MG63 (cell line): ENCODE measurements at places on chromosomes 16 and 17. TPM values are rescaled to one million over a fixed set of nuclear protein-coding genes. Genes with fewer than 3 reads are reported as not detected.

The GSDMA gene
- not detected in 2 replicates for total RNA-seq

The HEATR9 gene
- total RNA-seq = not detected in 2 replicates

The NUTF2 gene
- total RNA-seq = 55.9 and 178 TPM in 2 replicates

- no peak for DNase-seq
Measured at GRCh38 chr16:55651841-55652824, 3.7 kb upstream of the SLC6A2 start.

The OTOP2 gene
- not detected in 2 replicates for total RNA-seq

The TBC1D3 gene
- total RNA-seq = not detected in 2 replicates

DNA sequence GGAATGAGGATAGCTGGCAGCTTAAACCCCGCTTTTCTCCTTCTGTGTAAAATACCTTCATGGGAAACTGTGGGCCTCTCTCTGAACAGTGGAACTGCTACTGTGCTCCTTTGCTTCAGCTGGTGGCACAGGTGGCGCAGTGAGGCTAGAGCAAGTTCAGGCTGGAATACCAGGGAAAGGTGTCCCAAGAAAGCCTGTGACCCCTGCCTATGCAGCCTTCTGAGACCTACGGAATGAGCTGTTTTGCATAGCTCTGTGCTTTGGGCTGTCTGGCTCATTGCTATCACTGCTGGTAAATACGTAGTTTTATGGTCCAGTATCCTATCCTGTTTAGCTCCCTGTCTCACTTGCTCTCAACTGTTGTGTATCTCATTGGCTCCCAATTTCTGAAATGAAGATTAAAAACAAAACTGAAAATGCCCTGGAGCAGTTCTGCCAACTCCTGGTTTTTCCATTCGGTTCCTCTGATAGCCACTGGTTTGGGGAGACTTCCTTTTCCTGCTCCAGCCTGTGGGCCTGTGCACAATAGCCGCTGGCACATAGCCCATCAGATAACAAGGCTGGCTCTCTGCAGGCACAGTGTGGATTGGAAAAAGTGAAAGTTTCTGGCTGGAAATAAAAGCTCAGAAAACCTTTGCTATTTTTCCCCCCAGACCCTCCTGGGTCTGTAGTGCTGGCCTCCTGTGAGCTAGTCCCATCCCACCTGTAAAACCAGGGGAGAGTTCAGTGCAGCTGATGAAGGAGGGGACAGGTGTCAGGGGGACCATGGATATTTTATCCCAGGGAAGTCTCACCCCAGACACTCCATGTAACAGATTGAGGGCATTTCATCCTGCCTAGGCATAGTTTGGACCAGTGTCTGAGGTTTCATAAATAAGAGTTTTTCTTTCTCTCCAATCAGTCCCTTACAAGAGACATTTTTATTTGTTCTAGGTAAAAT is 24.0 kb downstream of the LIMD2 start:
- DNase-seq = peak; percentile 87

DNA sequence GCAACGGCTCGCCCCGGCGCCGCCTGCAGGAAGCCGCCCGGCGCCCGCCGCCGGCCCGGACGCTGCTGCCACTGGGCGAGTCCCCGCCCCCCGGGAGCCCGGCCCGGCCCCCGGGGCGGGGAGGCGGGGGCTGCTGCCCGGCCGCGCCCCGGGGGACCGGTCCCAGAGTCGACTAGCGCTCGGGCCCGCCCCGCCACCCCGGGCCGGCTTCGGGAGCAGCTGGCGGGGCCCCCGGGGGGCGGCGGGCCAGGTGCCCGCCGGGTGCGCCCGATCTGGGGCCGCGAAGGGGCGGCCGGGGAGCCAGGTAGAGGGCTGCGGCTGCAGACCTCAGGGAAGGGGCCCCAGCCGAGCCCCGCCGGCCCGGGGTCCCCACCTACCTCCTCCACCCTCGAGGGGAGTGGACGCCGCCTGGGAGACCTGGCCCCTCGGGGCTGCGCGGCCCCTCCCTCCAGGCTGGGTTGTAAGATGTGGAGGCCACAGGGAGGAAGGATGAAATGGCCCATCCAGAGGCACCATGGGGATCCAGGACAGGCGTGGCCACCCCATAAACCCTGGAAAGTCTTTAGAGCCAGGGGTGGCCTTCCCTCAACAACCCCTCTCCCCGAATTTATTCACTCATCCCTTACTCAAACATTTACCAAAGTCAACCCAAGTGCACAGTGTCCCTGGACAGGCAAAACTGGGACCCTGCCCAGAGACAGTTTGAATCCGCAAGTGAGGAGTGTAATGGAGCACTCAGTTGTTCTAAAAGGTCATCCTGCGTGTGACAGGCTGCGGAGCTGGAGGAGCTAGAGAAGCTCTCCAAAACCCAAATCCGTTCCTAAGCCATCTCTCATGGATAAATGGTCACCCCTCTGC is at the start of gene CDYL2:
Gene CDYL2, minus strand, starts transcription at position 73 of the 858 bp plus-strand sequence. CDS start 425 bp downstream, outside the sequence.
- peak; percentile 3 for DNase-seq

The LGALS9B gene
- total RNA-seq = not detected in 2 replicates

DNA sequence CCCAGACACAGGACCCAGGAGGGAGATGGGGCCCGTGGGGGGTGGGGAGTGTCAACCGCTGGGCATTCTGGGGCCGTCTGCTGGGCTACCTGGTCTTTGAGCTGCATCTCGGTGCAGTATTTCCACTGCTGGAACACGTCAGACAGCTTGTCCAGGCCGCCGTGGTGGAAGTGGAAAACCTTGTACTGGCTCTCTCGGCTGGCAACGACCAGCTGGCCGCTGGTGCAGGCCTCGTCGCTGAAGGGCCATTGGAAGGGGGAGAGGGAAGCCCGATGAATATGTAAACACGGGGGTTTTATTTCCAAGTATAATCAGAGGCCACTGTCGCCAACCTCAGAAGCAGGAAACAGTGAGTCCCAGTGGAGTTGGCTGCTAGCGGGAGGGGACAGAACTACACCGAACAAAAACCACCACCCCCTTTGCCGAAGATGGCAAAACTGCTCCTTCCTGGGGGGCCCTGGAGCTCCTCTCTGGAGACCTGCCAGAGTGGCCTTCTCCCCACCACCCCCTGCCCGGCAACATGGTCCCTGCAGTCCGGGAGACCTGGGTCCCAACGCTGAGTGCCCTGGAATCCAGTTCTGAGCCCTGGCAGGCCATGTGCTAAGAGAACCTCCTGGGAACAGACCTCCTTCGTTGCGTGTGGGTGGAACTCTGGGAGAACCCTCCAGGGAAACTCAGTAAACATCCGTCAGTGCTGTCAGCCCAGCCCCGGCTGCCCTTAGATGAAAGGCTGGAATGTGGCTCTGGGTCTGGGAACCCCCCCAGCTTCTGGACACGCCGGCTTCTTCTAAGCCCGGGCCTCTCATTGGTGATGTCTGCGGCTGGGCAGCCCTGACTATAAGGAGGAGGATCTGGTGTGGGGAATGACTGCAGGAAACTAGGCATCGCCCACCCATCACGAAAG is 84.1 kb downstream of the TBC1D16 start:
- DNase-seq = no peak

GRCh38 chr17:77392376-77393273 is 251.9 kb downstream of the SEC14L1 start:
- peak; percentile 92 for DNase-seq

The PRSS53 gene
- 1.7 and 1.9 TPM in 2 replicates for total RNA-seq

GRCh38 chr17:68035131-68035522 is 408 bp upstream of the KPNA2 start:
- DNase-seq = peak; percentile 98

GRCh38 chr17:73068322-73069153 is 23.9 kb downstream of the SLC39A11 start:
- peak; percentile 83 for DNase-seq

The KRTAP4-5 gene
- total RNA-seq = not detected in 2 replicates

GRCh38 chr17:8063761-8064534 is 23.6 kb downstream of the ALOX12B start:
- DNase-seq = no peak

- DNase-seq = no peak
Measured at GRCh38 chr17:77266891-77267341, 126.1 kb downstream of the SEC14L1 start.

DNA sequence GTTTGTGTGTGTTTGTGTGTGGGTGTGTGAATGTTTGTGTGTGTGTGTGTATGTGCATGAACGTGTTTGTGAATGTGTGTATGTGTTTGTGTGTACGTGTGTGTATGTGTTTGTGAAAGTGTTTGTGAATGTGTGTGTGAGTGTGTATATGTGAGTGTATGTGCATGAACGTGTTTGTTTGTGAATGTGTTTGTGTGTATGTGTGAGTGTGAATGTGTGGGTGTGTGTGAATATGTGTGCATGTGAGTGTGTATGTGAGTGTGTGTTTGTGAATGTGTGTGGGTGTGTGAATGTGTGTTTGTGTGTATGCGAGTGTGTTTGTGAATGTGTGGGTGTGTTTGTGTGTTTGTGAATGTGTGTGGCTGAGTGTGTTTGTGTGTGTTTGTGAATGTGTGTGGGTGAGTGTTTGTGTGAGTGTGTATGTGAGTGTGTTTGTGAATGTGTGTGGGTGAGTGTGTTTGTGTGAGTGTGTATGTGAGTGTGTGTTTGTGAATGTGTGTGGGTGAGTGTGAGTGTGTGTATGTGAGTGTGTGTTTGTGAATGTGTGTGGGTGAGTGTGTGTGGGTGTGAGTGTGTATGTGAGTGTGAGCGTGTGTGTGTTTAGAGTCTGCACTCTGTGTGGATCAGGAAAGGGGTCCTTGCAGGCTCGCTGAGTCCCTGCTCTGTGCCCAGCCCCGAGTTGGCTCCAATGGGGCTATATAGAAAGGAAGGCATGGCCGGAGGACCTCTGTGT is 890 bp upstream of the CD300A start:
- DNase-seq = no peak

DNA sequence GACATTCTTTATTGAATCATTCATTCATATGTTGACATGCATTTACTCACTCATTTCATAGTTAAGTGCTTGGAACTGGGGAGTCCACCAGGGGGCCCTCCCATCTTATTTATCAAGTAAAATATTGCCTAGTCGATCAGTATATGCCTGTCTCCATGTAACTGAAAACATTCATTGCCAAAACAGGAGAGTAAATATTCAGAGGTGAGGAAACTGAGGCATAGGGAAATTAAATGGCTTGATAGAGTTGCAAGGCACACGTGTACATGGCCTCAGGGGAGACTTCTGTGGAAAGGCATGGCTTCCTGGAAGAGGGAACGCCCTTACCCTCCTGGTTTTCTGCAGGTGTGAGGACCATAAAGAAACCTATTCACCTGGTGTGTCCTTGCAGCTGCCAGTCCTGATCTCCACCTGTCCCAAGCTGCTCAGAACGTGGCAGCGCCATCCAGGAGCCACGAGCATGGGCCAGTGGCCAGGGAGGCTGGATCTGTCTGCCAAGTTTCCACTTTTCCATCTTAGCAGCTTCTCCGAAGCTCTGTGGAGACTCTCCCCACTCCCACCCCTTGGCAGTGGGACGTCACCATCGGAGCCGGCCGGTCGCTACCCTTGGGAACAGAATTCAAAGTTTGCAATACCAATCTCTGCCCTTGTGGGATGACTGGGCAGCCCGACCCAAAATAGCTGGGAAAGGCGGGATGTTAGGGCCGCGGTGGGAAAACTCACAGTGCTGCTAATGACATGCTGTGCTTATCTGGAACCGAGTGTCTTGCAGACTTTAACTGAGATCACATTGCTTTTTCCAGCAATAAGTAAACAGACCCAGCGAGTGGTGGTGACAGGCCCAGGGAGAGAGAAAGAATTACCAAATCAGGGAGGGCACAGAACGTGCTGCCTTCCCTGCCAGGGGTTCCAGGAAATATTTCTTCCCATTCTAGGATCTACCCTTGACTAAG is 4.1 kb upstream of the C1QTNF1 start:
- DNase-seq = peak; percentile 62

The RNF222 gene
- total RNA-seq = not detected in 2 replicates

DNA sequence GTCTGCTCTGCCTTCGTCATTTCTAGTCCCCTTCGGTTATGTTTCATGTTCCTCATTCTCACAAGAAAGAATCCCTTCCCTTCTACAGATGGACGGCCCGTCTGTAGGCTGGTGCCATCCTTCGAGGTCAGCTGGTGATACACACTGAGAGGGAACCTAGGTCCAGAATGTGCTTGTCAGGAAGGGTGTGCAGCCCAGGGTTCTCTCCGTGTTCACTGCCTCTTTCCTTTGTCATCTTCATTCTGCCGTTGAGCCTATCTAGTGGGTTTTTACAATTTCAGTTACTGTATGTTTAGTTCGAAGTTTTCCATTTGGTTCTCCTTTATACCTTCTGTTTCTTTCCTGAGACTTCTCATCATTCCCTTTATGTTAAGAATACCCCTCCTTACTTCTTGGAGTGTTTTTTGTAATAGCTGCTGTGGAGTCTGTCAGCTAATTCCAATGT is 18.9 kb downstream of the KIAA0513 start:
- DNase-seq = no peak

- no peak for DNase-seq
Measured at GRCh38 chr17:45380991-45381390, 51.7 kb downstream of the ARHGAP27 start.

The SLC16A13 gene
- total RNA-seq = 0.96 and 1.1 TPM in 2 replicates

DNA sequence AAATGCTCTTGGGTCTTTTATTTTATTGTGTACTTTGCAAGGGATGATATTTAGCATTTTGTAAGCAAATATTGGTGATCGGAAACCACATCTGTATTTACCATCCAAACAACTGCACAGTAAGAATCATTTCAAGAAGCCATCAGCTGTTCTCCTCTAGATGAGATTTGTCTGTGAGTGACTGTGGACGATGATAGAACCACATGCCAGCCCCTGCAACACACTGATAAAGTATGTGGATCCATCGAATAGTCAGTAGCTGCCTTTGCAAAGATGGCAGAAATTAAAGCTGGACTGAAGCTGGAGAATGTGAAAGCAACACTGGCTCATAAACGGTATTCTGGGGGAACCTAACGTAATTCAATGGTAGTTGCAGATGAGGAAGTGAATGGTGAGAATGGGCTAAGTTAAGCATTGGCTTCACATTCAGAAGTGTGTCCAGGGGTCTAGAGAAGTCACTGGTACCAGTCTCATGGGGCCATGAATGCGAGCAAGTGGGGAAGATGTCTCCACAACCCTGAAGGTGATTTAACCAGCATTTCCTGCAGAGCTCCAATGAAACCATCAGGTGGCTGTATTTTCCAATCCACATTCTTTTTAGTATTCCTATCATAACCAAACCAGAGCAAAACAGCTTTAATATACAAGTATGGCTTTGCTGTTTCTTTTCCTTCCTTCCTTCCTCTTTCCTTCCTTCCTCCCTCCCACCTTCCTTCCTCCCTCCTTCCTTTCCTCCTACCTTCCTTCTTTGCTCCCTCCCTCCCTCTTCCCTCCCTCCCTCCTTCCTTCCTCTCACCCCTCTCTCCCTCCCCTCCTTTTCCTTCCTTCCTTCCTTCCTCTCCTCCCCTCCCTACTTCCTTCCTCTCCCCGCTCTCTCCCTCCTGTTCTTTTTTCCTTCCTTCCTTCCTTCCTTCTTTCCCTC is 169.4 kb downstream of the ABCA8 start:
- DNase-seq = no peak

The ZNF276 gene
- total RNA-seq = 4.5 and 4.9 TPM in 2 replicates

- no peak for DNase-seq
Measured at GRCh38 chr17:78805301-78805700, 23.2 kb upstream of the CYTH1 start.

GRCh38 chr16:50525716-50526115 is 22.5 kb upstream of the NKD1 start:
- no peak for DNase-seq

The FBXL16 gene
- total RNA-seq = 0.16 and 0.67 TPM in 2 replicates
